Effector memory CD4-positive, alpha-beta T cell (primary cell): ENCODE measurements at places on chromosomes 5 and 9.

GRCh38 chr5:82922086-82922734 lies 155.0 kb downstream of the TMEM167A start:
- DNase-seq, result no peak

DNA sequence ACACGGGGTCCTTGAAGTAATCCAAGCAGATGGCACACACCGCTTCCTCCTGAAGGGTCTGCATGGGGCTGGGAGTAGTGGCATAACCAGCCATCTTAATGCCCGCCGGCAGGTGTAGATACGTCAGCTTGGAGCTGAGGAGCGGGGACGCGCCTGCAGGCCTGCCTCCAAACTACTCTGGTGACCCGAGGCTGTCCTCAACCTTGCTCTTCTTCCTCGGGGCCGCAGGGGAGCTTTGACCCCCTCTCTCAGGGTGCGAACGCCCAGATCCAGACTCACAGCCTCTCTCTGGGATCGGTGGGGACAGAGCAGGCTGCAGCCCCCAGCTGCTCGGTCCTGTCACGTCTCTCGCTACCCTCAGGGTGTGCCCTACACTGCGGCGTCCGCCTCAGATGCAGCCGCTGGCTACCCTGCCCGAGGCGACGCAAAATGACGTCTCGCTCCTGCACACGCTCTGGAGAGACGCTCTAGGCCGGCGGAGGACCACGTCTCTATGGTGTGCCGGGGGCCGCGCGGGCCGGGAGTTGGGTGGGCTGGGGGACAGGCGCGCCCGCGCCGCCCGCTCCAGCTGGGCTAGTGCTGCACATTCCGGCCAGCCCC lies at the start of gene TRIM52:
TSS of gene TRIM52 (minus strand) at position 424 of the 600 bp plus-strand sequence. CDS start at position 94, 330 bp downstream.
- peak; percentile 83 for DNase-seq

- no peak for DNase-seq
Observed at GRCh38 chr5:179370490-179371120, 25.3 kb upstream of the ADAMTS2 start.

DNA sequence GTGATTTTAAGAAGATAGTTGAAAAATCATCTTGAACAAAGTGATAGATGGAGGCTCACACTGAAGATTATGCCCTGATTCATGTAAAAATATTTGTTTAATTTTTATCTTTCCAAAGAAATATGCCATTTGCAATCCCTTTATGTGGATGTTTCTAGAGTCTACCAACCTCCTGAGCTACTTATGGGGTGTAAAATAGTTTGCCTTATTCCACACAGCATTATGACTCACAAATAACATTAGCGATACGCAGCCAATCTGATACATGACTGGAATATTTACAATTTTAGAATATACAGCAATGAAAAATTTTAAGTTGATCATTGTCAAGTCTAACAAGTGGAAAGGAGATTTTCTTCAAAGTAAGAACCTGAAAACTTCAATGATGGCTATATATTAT lies 327.5 kb downstream of the EDIL3 start:
- no peak for DNase-seq

DNA sequence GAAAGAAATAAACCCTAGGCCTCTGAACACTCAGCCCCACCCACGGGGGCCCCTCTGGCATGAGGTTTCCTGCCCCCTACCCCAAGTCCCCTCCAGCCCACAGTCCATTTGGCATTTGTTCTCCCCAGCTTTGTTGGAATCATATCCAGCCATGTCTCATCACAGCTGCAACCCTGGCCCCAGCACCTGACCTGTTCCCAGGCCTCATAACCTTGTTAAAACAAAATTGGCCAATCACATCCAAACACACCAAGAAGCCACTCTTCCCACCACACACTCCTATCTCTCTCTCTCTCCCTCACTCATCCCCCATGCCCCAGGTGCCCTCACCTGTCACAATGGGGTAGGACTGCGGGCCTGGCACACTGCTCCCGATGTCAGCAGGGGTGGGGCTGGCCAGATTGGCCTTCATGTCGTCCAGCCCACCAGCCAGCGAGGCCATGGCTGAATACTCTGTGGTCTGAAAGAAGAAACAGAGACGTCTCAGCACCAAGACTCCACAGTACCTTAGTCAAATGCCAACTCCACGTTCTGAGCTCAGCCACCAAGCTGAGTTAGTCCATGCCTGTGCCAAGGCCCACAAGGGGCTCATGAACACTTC lies 110.9 kb downstream of the PAX5 start:
- DNase-seq, result no peak

- no peak for DNase-seq
Observed at GRCh38 chr9:111362526-111362925, 32.5 kb upstream of the OR2K2 start.

- DNase-seq, result no peak
Observed at GRCh38 chr9:24351973-24352372, 193.7 kb downstream of the IZUMO3 start.

DNA sequence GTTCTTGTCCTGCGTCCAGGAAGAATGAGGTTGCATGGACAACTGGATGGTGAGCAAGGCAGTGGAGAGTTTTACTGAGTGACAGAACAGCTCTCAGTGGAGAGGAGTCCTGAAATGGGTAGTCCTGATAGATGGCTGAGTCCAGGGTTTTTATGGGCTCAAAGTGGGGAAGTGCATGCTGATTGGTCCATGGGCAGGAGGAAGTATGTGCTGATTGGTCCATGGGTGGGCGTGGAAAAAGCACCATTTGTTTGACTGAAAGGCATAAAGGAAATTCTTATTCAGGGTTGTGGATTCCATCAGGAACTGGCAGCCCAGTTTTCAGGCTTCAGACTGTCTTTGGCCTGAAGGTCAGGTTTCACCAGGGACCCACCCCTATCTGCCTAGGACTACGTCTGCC lies 10.6 kb downstream of the FSD1L start:
- no peak for DNase-seq

- no peak for DNase-seq
Observed at GRCh38 chr5:132898094-132898493, 24.6 kb downstream of the LEAP2 start.

DNA sequence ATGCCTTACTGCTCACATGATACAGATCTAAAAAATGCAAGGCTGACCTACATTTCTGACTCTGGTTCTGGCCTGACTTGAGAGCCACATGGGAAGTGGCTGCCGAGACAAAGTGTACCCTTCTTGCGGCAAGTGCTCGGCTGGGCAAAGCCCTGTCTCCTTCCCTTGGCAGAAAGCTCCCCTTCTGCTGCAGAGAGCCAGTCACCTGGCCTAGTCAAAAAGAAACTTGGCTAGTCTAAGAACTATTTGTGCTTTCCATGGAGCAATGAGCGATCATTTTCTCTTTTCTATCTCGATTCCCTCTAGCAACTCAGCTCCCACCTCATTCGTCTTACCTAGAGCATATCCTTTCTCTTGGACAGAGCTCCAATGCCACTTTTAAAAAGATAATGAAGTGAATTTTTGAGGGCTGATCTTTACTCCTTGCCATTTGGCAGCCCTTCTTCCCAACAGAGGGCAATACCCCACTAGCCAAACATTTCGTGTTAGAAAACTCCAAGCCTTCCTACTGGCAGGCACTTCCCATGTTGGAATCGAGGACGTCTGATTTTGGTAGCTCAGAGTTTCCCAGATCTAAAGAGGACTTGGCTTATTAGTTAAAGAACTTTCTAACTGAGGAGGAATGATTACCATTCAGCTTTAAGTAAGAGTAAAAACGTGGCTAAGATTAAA lies 108.1 kb upstream of the PRRC1 start:
- DNase-seq, result no peak

DNA sequence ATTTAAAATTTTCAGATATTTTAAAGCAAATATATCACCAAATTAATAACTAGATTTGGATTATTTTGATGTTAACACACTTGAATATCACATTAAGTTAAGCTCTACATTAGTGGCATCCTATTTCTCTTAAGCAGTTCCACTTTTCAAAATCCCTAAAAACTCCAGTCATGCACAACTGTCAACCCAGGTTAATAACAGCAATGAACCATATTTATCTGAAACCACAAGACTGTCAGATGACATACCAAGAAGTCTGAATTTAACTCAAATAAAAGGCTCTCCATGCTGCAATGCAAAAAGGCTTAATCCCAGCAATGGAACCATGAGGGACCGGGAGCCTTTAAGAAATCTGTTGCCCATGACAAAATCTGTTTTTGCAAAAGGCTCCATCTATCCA lies 27.5 kb downstream of the FNIP1 start:
- DNase-seq, result no peak

DNA sequence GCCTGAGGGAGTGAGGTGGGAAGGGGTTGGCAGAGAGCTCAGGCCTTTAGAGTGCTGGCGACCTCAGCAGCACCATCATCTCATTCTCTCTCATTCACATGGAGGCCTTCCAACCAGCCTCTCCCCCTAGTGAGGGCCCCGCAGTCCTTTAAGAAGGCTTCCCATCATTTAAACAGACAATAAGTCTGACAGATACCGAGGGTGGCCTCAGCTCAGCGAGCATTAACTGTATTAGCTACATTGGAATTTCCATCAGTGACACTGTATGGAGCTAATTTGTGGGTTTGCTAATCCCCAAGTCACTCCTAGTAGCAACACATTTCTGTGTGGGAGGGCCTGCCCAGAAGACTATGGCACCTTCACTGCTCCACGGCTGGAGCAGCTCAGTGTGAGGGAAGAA lies 75.8 kb downstream of the INSYN2B start:
- no peak for DNase-seq

- DNase-seq, result no peak
Observed at GRCh38 chr5:78801413-78801812, 152.8 kb upstream of the LHFPL2 start.

DNA sequence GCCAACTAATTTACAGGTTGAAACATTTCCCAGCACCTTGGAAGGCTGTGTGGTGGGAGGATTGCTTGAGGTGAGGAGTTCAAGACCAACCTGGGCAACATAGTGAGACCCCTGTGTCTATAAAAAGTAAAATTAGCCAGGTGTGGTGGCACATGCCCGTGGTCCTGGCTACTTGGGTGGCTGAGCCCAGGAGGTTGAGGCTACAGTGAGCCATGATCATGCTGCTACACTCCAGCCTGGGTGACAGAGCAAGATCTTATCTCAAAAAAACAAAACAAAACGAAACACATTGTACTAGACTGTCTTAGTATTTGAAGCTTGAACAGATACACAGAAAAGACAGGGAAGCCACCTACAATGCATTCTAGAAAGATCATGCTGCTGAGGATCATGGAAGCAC lies 2.8 kb upstream of the HSDL2 start:
- DNase-seq, result no peak

DNA sequence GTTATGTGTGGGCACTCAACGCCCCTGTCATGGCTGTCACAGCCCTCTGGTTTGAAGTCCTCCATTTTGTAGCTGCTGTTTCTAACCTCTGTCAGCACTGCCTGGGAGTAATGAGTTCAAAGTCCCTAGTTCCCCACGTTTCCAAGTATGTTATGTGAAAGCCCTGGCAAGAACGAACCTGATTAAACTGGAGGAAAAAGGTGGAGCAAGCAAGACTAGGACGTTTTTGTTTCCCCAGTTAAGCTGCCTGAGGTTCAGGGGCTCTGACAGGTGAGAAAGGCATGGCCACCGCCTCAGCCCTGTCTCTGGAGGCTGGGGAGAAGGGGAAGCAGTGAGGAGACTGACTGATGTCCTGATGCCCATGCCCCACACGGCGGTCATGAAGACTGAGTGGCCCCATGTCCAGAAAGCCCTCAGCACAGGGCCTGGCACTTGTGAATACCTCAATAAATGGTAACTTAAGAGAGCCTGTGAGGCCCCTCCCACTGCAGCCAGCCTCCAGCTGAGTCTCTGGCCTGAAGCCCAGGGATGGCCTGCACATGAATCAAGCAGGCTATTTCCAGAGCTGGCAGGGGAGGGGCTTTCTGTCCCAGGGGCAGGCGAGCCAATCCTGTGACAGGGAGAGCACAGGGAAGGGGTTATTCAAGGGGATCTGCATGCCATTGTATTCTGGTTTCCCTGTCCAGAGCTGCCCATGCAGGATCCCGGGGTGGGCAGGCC lies 61.8 kb downstream of the PFDN1 start:
- DNase-seq, result no peak
